Fibroblast of lung (primary cell): ENCODE measurements at places on chromosomes 5 and 9.

DNA sequence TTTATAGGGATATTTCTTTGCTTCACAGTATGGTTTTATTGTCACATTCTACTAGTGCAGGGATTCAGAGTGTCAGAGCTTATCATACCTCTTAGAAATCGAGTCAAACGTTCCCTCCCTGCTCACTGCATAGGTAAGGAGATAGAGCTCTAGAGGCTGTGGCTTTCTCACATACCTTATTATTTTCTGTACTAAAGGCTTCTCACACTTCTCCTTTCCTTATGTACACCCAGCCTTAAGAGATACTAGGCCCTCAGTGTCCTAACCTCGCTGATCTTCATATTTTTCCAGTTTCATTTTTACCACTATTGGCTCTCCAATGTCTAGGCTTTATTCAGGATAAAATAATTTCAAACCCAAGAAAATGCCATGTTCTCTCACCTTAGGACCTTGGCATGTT lies 297.3 kb upstream of the RIOK2 start:
- H3K4me3 ChIP-seq = no peak overlapping the region
- H3K36me3 ChIP-seq = no peaks in the 10 kb centered on the region
- H3K4me1 ChIP-seq = no peaks in the 10 kb centered on the region
- no peak overlapping the region for H3K27ac ChIP-seq

- H3K36me3 ChIP-seq = peaks cover 20% of the 10 kb centered on the region
- peak; percentile 76 for DNase-seq
- H3K27ac ChIP-seq = peak overlapping the region; percentile 86
- H3K27me3 ChIP-seq = no peaks in the 10 kb centered on the region
- peaks cover 28% of the 10 kb centered on the region for H3K4me1 ChIP-seq
Measured at GRCh38 chr9:92245005-92245797, 48.3 kb downstream of the IARS1 start.

- no peak for DNase-seq
- H3K4me1 ChIP-seq = no peaks in the 10 kb centered on the region
- no peak overlapping the region for H3K27ac ChIP-seq
- no peaks in the 10 kb centered on the region for H3K36me3 ChIP-seq
- H3K4me3 ChIP-seq = no peak overlapping the region
Measured at GRCh38 chr5:109819878-109820277, 130.2 kb downstream of the MAN2A1 start.

GRCh38 chr9:106820866-106821265 lies 42.1 kb upstream of the ZNF462 start:
- no peak for DNase-seq
- no peaks in the 10 kb centered on the region for H3K4me1 ChIP-seq
- no peaks in the 10 kb centered on the region for H3K27me3 ChIP-seq

DNA sequence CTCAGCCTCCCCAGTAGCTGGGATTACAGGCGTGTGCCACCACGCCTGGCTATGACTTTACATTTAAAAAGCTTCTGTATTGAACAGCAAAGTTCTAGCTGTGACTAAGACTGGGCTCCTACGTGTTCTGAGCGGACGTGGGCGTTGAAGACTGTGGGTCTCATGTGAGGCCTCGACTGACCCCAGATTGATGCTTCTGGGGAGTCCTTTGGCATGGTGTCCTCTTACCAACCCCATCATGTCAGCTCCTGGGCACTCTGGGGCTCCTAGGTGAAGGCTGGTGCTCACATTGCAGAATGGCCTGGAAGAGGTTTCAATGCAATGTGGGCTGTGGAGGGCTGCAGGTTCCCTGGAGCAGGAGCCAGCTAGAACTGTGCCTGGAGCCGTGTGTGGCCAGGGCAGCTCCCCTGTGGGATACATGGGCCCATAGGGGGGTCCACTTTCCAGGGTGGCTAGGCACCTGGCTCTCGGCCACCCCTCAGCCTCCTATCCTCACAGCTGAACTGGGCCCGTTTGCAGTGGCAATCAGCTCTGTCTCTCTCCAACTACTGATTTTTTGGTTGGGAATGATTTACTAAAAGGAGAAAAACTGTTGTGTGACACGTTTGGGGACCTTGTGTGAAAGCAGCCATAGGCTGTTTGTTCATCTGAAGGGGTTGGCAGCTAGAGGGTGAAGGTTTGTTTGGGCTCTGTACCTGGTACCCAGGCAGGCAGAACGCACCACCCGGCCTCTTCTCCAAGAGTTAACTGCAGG lies 29.7 kb downstream of the SLC25A25 start:
- H3K36me3 ChIP-seq = peaks cover 28% of the 10 kb centered on the region
- DNase-seq = peak; percentile 37
- peak overlapping the region; percentile 99 for H3K27ac ChIP-seq
- H3K27me3 ChIP-seq = no peaks in the 10 kb centered on the region
- H3K4me3 ChIP-seq = no peak overlapping the region

DNA sequence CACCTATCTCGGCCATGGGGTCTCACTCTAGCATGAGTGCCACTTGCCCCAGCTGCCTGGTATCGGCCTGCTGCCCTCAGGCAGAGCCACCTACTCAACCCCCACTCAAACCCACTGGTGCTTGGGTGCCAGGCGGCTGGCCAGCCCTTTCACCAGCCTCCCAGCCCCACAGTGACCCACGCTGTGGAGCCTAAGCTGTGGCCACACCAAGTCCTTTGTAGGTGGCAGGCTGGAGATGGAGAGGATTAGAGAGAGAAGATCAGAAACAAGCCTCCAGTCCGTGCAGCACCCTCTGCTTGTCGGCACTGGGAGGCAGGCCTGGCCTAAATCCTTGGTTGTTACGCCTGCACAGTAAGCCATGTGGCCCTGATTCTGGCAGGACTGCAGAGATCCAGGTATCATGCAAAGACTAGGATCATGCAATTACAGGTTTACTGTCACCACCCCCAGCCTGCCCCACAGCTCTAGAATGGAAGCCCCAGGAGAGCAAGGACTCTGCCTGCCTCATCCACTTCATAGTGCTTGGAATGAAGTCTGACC lies 171.7 kb downstream of the COL23A1 start:
- H3K4me1 ChIP-seq = no peaks in the 10 kb centered on the region
- H3K4me3 ChIP-seq = no peak overlapping the region
- no peak for DNase-seq
